ENCODE measurements at places on chromosomes 7 and 10.

GRCh38 chr10:102119417-102120141 is 589 bp downstream of the LDB1 start:
- peak; percentile 63 for DNase-seq

GRCh38 chr10:62981096-62981495 is 152.0 kb upstream of the NRBF2 start:
- no peak for DNase-seq

GRCh38 chr7:1843271-1843861 is 173.3 kb downstream of the ELFN1 start:
- DNase-seq, result peak; percentile 62

DNA sequence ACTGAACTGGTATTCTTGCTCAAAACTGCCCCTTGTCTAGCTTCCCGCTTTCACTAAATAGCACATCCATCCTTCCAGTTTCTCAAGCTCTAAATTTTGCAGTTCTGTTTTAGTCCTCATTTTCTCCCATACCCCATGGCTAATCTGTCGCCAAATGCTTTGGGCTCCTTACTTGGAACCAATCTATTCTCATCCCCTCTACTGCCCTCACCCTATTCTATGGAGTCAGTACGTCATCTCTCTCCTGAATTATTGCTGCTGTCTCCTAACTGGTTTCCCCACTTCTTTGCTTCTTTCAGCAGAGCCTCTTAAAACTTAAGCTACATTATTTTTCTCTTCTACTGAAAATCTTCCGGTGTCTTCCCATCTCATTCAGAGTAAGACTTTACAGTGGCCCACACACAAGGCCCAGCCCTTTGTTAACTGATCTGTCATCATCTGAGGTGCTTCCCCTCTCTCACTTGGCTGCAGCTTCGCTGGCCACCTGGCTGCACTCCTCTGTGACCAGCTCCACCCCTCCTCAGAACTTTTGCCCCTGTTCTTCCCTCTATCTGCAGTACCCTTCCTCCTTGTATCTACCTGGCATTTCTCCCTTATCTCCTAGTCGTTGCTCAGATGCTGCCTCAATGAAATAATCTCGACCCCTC is 9.9 kb downstream of the STARD3NL start:
- DNase-seq, result no peak

DNA sequence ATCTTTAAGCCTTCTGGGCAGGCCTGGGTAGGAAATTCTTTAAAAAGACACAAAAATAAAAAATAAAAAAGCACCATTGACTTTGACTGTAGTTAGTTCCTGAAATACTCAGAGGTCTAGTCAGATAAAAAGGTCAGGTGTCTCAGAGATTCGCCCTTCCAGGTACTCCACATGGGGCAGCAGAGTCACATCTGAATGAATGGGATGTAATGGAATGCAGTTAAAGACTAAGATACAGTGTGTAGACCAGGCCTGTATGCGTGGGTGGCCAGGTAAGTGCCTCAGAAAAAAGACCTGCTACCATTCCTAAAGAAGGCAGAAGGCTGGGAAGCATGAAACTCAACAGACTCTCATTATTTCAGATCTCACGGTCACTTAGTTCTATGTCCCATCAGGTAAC is 68.6 kb upstream of the SEM1 start:
- no peak for DNase-seq

GRCh38 chr10:115129752-115130151 is 36.6 kb downstream of the ATRNL1 start:
- peak; percentile 11 for DNase-seq

GRCh38 chr7:118735441-118735840 is 510.9 kb downstream of the ANKRD7 start:
- no peak for DNase-seq

GRCh38 chr10:121627876-121628581 is 29.8 kb upstream of the FGFR2 start:
- no peak for DNase-seq

- no peak for DNase-seq
These were observed 263.4 kb downstream of the CDC14C start for GRCh38 chr7:49187543-49188268.

- DNase-seq, result no peak
These were observed 2.4 kb downstream of the EIF4H start for GRCh38 chr7:74176555-74176954.

- DNase-seq, result peak; percentile 21
These were observed 67.5 kb downstream of the PARP12 start for GRCh38 chr7:139995017-139995915.

DNA sequence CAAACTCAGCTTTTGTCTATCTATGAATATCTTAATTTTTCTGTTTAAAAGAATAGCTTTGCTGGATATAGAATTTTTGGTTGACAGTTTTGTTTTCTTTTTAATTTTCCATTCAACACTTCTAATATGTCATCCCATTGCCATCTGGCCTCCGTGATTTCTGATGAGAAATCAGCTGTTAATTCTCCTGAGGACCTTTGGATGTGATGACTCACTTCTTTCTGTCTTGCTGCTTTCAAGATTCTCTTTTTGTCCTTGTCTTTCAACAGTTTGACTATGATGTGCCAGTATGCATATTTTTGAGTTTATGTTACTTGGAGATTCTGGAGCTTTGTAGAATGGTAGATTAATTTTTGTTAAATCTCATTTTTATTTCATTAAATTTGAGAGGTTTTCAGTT is 38.4 kb downstream of the ZNF518A start:
- DNase-seq, result no peak

- no peak for DNase-seq
These were observed 292.0 kb downstream of the WDR37 start for GRCh38 chr10:1347962-1348772.

DNA sequence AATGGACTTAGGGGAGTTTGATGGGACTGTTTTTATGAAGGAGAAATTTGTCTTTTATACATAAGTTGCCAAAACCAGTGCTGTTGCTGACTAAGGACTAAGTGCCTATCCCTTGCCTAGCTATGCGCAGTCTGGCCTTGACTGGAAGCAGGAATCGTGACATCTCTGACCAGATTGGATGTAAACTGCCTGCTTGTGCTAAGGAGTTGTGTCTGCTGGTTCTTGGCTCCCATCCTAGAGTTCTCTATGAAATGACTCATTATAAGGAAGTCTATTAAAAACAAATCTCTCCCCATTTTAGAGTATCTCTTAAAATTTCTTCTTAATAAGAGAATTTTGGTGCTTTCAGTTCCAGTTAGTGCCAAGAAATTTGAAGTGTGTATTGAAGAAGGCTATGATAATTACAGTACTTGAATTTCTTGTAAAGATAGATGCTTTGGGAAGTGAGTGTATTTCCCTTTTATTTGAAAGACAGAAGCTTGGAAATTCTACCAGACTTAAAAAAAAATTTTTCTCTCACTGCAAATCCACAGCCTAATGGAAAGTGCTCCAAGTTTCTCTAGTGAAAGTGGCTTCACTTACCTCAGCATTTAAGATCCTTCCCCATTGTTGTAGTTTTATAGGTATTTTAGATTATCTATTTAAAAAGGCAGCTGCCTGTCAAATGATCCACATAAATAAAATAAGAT is 77.6 kb downstream of the BICC1 start:
- peak; percentile 93 for DNase-seq

- no peak for DNase-seq
These were observed 15.7 kb upstream of the PRKAR1B start for GRCh38 chr7:742791-743190.

- no peak for DNase-seq
These were observed 143.9 kb downstream of the HIBADH start for GRCh38 chr7:27518561-27519350.

DNA sequence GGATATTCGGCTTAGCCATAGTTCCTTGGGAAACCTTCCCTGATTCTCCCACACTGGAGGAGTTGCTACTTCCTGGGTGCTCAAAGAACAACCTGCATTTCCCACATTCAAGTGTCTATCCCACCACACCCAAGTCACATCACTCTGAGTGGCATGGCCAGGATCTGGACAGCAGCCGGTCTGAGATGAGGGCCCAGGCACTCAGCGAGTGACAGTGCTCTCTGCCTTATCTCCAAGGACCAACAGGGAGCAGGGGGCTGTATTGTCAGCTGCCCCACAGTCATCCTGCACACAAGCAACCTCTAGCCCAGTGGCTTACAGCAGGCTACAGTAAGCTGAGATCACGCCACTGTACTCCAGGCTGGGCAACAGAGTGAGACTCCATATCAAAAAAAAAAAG is 16.1 kb upstream of the SLC18A3 start:
- no peak for DNase-seq

GRCh38 chr7:24757353-24758275 is at the start of gene GSDME:
Gene GSDME, minus strand, starts transcription at chr7:24757464. Its CDS starts 7,690 bp downstream, at chr7:24749774.
- peak; percentile 59 for DNase-seq

DNA sequence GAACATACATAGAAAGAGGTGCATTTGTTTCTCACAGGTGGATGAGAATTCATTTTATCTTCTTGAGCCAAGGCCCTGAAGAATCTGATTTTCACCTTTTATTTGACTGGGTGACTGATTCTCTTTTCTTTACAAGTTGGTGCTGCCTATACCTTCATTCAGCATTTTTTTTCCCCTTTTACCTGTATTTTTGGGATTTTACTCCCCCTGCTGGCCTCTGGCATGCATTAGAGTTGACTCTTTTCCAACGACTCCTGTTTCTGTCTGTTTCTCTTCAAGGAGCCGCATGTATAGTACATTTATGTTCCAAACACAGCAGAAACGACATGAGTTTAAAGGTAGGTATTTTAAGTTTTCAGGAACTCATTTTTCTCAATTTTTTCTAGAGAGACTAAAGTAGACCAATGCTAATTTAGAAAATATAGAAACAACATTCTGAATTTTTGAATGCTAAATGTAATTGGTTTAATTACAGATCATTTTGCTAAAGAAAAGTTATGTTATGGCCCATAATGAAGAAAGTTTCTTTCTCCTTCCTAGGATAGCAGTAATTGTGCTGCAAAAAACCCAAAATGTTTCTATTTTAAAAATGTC is 149.8 kb upstream of the HDAC9 start:
- no peak for DNase-seq

DNA sequence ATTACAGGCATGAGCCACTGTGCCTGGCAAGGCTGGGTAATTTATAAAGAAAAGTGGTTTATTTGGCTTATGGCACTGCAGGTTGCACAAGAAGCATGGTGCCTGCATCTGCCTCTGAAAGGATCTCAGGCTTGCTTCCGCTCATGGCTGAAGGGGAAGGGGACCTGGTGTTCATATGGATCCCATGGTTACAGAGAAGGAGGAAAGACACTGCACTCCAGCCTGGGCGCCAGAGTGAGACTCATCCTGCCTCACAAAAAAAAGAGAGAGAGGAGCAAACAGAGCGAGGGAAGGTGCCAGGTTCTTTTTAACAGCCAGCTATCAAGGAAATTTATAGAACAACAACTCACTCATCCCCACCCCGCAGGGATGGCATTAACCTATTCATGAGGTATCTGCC is 36.2 kb downstream of the HIP1 start:
- no peak for DNase-seq

GRCh38 chr10:84195044-84195830 is 900 bp downstream of the CDHR1 start:
- DNase-seq, result no peak

- no peak for DNase-seq
These were observed 504.2 kb upstream of the MBL2 start for GRCh38 chr10:53276797-53277196.

DNA sequence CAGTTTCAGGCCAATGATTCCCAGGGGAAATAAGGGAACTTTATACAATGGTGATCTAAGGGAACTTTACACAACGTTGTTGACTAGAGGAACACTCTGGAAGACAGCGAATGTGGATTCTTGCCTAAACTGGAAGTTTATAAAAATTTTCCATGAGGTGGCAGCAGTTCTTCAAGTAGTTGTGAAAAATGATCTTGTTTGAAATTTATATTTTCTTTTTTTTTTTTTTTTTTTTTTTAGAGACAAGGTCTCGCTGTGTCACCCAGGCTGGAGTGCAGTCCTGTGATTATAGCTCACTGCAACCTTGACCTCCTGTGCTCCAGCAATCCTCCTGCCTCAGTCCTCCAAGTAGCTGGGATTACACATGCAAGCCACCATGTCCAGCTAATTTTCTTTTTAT is 32.1 kb upstream of the GTF2I start:
- DNase-seq, result no peak

- DNase-seq, result no peak
These were observed 162.7 kb downstream of the PLCE1 start for GRCh38 chr10:94156453-94156852.

DNA sequence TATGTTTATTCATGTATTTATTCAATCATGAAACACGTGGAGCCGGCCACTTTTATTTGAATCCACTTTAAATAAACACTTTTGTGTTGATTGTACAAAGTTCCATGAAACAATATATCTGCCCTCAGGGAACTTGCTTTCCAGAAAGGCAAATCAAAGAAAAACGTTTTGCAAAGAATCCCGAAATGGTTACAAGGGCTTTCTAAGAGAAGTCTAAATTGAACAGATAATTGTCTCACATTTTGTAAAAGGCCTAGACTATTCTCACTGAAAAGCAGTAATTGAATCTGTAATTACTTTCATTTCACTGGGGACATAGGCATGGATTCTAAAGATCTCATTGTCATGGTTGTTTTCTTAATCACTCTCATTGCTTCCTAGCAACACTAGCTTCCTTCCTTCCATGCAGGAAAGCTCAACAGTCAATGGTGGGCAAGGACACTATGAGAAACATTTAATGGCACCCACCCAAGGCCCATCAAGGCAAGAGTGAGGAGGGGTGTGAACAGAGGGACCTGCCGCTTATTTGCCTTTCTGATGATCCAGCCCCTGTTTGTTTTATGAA is 622.4 kb upstream of the C7orf33 start:
- DNase-seq, result no peak

- DNase-seq, result no peak
These were observed 332.0 kb upstream of the FZD1 start for GRCh38 chr7:90931986-90932916.

Data from GM04504 (cell line).